ENCODE measurements at places on chromosomes 12 and 14. TPM values are rescaled to one million over a fixed set of nuclear protein-coding genes. Genes with fewer than 3 reads are reported as not detected.

- no peak for DNase-seq
Observed at GRCh38 chr14:104243200-104243599, 104.8 kb downstream of the KIF26A start.

DNA sequence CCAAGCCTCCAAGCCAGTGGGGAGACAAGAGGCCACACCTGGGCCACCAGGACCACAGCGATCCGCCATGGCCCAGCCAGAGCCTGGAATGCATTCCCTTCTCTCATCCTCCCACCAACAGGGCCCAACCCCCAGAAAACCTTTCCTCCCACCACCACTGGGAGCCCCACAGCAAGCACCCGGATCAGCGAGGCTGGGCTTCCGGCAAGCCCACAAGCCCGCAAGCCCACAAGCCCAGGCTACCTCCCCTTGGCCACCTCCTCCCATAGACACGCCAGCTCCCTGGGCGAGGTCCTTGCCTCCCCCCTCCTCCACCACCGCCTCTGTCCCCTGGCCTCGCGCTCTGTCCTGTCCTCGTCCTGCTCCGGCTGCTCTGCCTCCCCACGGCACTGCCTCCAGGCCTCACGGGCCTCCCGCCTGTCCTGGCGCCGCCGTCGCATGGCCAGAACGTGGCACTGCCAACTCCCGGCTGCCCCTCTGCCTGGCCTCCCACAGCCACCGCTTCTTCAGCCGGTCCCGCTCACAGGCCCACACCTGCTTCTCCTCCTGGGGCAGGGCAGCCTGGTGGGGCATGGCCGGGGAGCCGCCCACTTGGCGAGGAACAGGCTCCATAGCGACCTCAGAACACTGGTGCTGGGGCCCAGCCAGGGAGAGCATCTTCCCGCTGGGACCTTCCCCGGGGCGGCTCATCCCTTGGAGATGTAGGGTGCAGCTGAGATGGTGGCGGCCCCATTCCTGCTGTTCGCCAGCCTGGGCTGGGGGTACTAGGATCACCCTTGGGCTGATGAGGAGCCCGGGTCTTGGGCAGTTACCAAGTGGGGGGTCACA is 5.6 kb downstream of the CDK2AP1 start:
- no peak for DNase-seq

DNA sequence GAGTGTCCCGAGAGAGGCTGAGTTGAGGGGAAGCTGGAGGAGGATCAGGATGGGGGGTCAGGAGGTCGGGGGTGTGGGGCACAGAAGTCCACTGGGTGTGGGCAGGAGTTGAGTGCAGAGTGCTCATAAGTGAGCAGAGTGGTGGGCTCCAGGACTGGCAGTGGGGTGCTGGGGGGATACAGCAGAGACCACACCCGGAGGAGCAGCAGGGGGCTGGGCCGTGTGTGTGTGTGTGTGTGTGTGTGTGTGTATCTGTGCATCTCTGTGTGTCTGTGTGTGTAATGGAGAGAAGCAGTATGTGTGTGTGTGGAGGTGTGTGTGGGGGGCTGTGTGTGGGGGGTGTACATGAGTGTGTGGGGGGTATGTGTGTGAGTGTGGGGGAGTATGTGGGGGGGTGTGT is 4.9 kb upstream of the NUDT14 start:
- no peak for DNase-seq

GRCh38 chr12:95674631-95675030 is 115.9 kb downstream of the NTN4 start:
- DNase-seq = no peak

Gene C12orf42
- 1.2 TPM for total RNA-seq
